Urinary bladder (tissue), 4 donors: ENCODE measurements at places on chromosomes 4 and X. TPM values are rescaled to one million over a fixed set of nuclear protein-coding genes. Genes with fewer than 3 reads are reported as not detected.

SLIT2 gene
- total RNA-seq = 125 TPM

RAPGEF2 gene
- total RNA-seq = 78.7 TPM

TAF7L gene
- 0.26 TPM for total RNA-seq

SGMS2 gene
- 36.6 TPM for total RNA-seq

RAB39B gene
- total RNA-seq = 1.4 TPM

XAGE5 gene
- total RNA-seq = not detected

REELD1 gene
- not detected for total RNA-seq
